ENCODE measurements at places on chromosomes 7 and 10.

GRCh38 chr7:28627263-28627653, 214.9 kb downstream of the CREB5 start:
- no peak for DNase-seq

DNA sequence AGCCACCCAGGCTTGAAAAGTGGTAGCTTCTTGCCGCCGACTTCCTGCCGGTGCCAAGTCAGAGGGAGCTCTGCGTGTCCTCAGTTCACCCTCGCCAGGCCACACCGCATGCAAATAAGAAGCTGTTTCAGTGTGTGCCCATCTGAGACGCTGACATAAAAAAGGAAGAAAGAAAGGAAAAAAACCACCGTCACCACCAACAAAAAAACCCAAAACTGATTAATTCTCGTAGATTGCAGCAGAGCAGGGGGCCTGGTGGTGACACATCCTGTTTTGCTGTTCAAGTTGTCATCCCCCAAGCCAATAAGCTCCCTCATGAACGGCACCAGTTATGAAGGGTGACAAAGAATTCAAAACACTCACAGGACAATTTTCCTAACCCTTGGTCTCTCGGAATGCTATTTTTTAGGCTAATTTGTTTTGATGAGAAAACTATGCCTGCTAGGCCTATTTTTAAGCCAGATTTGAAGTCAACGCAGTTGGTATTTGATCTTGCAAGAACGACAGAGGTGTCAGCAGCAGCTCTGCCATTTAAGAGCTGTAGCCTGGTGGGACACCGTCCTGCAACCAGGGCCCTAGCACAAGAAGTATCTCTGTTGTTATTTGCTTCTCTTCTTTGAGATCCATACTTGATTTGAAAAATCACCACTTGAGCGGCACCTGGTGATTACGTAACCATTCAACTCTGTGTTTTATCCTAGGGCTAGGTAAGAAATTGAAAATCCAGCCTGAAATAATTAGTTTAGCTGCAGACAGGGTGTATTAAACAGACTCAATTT, 145.6 kb downstream of the PFKFB3 start:
- DNase-seq, result no peak

DNA sequence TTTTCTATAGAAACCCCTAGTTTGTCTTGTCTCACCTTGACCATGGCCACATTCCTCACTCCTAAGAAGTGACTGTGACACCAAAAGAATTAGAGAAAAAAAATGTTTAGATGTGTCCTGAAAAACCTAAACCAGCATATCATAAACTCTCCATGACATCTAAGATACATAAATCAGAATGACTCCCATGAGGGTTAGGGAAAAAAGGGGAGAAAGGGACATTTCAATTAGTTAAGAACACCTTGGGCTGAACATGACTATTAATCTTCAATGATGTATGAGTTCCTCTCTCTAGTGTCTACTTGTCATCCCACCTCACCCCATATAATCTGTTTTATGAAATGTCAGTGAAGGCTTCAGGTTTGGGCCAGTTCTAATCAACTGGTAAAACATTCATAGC, 31.1 kb downstream of the KDM7A start:
- no peak for DNase-seq

GRCh38 chr10:119511828-119512515, 30.5 kb downstream of the RGS10 start:
- no peak for DNase-seq

DNA sequence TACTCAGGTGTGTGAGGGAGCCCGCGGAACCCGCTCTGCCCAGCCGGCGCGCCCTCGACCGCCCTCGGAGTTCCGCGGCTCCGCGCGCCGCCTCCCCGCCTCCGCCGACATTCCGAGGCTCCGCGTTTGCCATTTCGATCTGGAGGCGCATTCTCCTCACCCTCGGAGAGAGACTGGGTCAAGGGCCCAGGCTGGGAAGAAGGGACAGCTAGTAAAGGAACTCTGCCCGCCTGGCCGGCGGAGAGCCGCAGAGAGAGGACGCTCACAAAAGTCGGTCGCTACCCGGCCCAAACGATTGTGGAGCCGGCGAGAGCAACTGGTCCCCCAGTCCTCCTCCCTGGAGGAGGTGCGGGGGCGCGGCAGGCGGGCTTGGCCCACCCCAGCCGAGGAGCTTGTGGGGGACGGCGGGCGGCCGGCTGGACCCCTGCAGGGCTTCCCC, 74.5 kb upstream of the LEP start:
- no peak for DNase-seq

DNA sequence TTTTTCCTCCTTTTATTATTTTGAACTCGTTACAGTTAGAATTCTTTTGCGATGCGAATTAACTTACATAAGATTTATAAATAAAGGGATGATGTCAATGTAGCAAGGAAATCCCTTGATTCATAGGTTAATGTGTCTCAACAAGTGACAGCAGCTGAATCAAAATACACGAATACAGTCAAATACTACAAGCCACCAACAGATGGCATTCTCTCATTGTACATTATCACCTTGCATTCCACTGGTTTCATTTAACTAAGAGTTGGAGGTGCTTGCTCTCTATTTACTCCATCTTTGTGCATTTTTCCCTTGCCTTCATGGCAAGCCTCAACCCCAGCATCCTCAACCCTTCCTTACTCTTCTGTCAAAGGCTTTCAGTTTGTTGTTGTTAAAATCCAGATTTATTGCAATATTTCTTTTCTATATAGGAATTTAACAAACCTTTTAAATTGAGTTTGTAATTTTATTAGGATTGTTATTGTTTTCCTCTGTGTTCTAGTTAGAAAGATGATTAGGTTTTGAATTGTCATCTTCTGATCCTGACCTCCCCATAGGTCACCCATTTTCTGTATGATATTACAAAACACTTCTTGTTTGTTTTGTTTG, 78.3 kb downstream of the SLC25A40 start:
- DNase-seq, result peak; percentile 25

- DNase-seq, result no peak
Observed at GRCh38 chr10:15370856-15371701, at the start of gene FAM171A1. TSS of gene FAM171A1 (minus strand) at chr10:15371289. CDS start at chr10:15371052, 237 bp downstream.

DNA sequence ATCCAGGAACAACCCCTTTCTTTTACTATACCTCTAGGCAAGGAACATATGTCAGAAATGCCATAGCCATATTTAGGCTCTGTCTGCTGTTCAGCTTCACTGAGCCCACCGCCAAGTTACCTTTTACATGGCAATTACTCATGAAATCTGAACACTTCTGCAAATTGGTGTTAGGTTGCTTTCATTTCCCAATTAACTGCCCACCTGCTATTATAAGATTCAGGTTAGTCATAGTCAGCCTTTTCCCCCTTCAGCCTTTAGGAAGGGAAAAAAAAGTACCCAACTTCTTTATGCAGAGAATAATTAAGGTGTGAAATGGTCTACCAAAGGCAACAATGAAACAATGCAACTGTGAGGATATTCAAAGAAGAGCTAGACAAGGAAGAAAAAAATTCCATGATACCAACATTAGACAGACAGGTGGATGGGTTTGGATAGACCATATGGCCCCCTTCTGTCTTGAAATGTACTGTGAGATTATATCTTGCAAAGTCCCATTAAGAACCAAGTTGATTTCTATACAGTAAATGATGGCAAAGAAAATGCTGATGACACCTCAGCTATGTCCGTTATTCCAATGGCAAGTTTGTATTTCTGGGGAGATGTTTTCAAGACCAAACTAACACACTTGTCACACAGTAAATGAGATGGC, 442.1 kb upstream of the NRP1 start:
- no peak for DNase-seq

DNA sequence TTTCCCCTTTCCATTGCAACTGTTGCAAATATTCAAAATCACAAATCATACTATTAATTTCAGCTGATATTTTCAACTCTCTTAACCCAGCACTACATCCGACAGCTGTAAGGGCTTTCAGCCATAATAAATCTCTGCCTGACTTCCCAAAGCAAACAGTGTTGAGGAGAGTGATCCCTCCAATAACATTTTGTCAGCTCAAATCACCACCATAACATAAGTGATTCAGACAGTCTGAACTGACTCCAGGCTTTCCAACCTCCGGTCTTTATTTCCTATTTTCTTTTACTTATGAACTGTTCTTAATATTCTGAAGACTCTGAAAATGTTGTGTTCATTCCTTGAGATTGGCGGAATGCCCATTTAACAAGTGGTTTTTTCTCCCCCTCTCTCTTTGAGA, 1085.9 kb downstream of the GATA3 start:
- no peak for DNase-seq

GRCh38 chr10:49830016-49830415, 67.9 kb upstream of the OGDHL start:
- DNase-seq, result no peak

- DNase-seq, result no peak
Observed at GRCh38 chr7:6417408-6417807, 30.3 kb downstream of the DAGLB start.

- DNase-seq, result no peak
Observed at GRCh38 chr7:142799437-142799835, 28.7 kb downstream of the PRSS2 start.

DNA sequence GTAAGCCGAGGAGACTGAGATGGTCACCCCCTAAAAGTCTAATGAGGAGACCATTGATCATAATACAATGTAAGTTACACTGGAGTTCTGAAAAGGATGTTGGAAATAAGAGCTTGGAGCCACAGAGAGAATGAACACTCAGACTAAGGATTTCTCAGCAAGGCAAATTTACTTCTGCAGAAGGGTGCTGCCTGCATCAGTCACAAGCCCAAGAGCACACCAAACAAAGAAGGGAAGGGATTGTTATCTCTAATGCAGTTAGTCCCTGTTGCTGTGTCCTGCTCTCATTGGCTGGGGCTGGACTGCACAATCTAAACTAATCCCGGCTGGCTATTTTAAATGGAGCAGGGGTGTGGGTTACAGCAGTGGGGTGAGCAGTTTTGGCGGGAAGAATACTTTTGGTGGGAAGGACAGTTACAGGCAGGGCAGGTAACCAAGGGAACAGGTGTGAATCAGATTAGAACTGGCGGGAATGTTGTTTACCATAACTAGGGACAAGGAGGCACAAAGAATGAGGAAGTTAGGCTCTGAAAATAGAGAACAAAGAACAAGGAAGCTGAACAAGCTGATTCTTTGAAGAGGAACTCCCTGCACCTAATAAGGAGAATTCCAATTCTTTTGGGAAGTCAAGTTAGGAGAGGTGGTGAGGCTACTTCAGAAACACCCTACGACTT, 30.3 kb upstream of the TRIM24 start:
- DNase-seq, result no peak

DNA sequence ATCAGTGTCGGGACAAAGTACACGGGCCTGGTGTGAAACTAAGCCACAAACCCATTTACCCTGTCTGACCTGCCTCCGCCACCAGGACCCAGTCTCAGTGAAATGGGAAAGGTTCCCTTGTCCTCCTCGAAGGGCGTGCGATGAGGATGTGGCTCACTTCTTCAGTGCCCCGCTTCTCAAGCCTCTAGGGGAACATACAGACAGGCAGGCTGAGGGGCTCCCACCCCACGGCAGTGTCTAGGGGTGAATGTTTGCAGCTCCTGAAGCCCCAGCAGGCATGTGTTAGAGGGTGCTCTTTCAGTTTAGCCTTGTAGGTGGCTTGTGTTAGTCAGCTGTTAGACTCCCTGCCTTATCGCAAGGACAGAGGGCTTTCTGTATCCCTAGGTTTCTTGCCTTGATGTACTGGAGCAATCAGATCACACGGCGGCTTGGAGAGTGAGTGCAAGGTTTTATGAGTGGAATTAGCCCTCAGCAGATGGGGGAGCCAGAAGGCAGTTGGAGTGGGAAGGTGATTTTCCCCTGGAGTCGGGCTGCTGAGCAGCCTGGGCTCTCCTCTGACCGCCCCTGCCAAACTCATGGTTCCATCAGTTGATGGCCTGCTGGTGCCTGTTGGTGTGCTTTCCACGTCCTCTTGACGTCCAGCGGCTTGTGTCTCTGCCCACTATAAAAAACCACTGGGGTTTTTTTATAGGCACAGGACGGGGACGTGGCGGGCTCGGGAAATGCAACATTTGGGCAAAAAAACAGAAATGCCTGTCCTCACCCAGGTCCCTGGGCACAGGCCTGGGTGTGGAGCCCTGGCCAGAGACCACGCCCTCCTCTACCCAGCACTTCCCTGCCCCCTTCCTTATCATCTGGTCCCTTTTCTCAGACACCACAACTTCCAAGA, 759 bp downstream of the NUDT1 start:
- DNase-seq, result no peak

DNA sequence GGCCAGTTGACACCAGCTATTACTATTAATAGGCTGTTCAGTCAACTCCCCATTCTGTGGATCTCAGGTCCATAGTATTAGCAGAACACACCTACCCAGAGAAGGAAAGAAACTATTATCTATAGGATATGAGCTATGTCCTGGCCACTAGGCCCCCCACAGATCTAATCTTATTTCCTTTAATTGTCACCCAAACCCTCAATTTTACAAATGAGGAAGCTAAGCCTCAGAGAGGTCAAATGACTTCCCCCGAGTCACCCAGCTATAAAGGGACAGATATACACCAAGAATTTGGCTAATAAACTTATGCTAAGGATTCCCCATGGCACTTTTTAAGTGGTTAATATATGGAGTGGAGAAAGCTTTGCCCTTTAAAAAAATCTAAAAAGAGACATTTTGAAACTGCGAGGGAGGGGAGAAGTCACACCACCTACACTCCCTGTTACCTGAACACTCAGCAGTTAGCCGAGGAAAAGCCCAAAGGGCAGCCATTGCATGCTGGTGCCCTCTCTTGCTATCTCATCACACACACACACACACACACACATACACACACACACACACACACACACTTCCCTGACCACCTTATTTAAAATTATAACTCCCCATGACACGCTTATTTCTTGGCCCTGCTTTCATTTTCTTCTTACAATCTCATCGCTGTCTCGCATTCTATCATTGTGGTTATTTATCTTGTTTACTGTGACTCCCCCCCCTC, 157.0 kb upstream of the ADO start:
- DNase-seq, result no peak

- no peak for DNase-seq
Observed at GRCh38 chr10:111281516-111281915, 204.7 kb downstream of the ADRA2A start.

- DNase-seq, result no peak
Observed at GRCh38 chr7:143487566-143487965, 9.9 kb downstream of the TAS2R41 start.

GRCh38 chr10:110870823-110871297, 868 bp upstream of the PDCD4 start:
- DNase-seq, result no peak

- DNase-seq, result no peak
Observed at GRCh38 chr7:111887734-111888133, 318.5 kb downstream of the DOCK4 start.

DNA sequence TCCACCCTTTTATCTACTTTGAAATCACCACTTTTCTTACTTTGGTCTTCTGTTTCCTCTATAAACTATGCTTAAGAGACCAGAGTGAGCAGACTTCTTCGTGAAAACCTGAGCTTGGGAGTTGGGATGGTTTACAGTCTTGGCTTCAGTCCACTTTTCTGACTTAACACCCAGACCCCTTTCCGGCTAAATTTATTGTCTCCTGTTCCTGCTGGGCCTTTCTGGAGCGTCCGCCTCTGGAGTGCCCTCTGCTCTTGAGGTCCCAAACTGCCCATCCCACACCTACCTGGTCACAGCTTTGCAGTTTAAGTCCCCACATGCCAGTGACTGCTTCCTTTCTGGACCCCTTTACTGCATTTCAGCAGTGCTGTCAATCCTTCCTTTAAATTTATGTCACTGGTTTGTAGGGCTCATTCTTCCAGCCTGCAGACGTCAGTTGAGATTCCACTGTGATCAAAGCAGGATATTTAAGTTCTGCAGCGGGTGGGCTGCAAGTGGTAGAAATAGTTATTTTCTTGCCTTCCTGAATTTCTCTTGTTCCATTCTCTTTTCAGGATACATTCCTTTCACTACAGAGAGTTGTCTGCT, 80.3 kb downstream of the KAT6B start:
- no peak for DNase-seq

GRCh38 chr7:156019308-156019707, 207.0 kb upstream of the SHH start:
- DNase-seq, result no peak
